ENCODE measurements at places on chromosomes 3 and 15. TPM values are rescaled to one million over a fixed set of nuclear protein-coding genes. Genes with fewer than 3 reads are reported as not detected.

The C3orf70 gene
- total RNA-seq = 0.04 TPM

The RBPMS2 gene
- total RNA-seq = 2.7 TPM

The CHAC1 gene
- 29.6 TPM for total RNA-seq

The TUSC7 gene
- total RNA-seq = not detected

The KY gene
- not detected for total RNA-seq

The RPS17 gene
- total RNA-seq = 2,708 TPM

The HDGFL3 gene
- total RNA-seq = 37.6 TPM

The ALCAM gene
- 0.31 TPM for total RNA-seq

The CLSTN2 gene
- 0.02 TPM for total RNA-seq

The GASK1A gene
- not detected for total RNA-seq

The ACP3 gene
- total RNA-seq = 0.18 TPM

The RTP1 gene
- total RNA-seq = not detected

The SEMA5B gene
- total RNA-seq = not detected

The ACTC1 gene
- not detected for total RNA-seq

The CSNK1G1 gene
- total RNA-seq = 10.4 TPM

The EPHA3 gene
- total RNA-seq = not detected

The CD200R1 gene
- not detected for total RNA-seq

The FSD2 gene
- not detected for total RNA-seq

The RETNLB gene
- not detected for total RNA-seq

The SIAH2 gene
- total RNA-seq = 32.9 TPM

The ITGA11 gene
- total RNA-seq = not detected

The CLRN1 gene
- not detected for total RNA-seq

The CLDN16 gene
- not detected for total RNA-seq

The TICRR gene
- total RNA-seq = 22.9 TPM

The BMF gene
- total RNA-seq = 0.56 TPM

The KCNMB2 gene
- total RNA-seq = not detected

The ZBED2 gene
- total RNA-seq = 0.16 TPM

The BLM gene
- total RNA-seq = 43.4 TPM

The COL6A6 gene
- total RNA-seq = not detected

The LAMB2 gene
- 17.9 TPM for total RNA-seq

The CGNL1 gene
- 0.07 TPM for total RNA-seq

The NISCH gene
- 43.5 TPM for total RNA-seq

The VILL gene
- 12.4 TPM for total RNA-seq

The CYB561D2 gene
- total RNA-seq = 15.1 TPM

The SIN3A gene
- 58.0 TPM for total RNA-seq

The SCN11A gene
- not detected for total RNA-seq

The FAM81A gene
- not detected for total RNA-seq

Measured in K562 (cell line).